Sigmoid colon (tissue), 7 donors: ENCODE measurements at places on chromosomes 7 and 10. TPM values are rescaled to one million over a fixed set of nuclear protein-coding genes. Genes with fewer than 3 reads are reported as not detected.

DNA sequence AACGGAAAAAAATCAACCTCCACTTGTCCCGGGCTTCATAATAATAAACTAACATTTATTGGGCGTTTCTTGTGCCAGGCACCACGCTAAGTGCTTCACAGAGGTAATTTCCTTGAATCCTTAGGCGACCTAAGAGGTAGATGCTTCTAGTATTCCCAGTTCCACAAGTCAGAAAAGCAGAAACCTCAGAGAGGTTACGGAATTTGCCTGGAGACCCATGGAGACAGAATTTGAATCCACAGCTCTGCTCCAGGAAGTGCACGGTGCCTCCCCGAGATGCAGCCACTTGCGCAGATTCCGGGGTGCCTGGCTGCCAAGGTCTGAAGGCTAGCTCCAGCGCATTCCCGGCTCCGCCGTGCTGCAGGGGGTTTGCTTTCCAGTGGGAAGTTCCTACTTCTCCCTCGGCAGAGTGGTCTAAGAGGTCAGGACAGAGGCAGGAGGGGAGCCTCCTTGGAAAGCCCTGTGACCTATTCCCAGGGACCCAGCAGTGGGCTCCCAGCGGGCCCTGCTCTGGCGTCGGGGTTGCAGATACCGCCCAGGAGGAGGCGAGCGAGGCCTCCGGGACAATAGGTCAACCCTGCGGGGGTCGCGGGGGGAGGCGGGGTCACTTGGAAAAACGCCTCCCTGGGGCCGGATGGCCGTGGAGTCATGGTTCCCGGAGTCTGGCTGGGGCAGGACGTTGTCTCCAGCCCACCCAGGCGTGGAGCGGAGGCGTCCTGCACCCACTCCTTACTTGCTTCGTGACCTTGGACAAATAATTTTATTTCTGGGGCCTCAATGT is 10.1 kb upstream of the NKX2-3 start:
- DNase-seq = peak; percentile 74

DNA sequence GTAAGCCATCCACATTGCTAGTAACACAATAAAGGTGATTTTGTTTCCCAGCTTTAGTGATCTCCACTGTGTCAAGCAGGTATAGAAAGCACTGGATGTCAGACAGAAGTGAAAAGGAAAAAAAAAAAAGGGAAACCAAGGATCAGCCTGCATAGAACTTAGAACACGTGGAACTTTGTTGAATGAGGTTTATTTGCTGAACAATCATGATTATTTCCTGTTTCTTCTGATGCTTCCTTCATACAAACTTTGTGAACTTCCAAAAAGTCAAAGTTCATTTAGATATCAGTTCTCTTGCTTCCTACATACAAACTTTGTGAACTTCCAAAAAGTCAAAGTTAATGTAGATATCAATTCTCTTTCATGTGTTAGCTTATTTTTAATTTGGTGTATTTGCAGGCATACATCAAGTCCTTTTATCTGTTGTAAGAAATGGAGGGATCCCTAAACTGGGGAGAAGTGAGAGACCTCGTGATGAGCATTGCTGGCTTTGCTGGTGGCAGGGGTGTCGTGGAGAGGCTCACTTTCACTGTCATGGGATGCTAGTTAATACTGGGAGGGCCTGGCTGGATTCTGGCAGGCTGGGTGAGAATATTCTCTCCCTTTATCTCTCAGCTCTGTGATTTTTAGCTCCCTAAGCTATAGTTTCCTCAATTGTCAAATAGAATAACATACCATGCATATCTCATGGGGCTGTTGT is 298.4 kb downstream of the INHBA start:
- DNase-seq = no peak

- DNase-seq = no peak
Observed at GRCh38 chr7:75727881-75728593, 10.7 kb downstream of the HIP1 start.

DNA sequence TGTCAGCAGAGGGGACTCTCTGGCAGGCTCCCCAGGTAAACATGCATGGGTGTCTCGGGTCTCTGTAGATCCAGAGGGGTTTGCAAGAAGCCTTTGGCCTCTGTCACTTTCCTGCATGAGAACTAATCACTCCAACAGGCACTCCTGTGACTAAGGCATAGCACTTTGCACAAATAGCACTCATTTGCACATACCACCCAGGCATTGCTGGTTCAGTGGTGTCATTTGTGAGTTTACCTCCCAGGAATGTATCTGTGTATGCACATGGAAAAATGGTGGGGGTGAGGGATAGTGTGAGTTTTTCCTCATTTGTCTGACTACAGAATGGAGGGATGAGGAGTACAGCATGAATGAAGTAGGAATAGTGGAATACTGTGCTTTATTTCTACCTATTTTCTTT is 39.5 kb downstream of the CNNM1 start:
- DNase-seq = no peak

CPA2 gene
- total RNA-seq = not detected

PRLHR gene
- not detected for total RNA-seq

PRR15 gene
- total RNA-seq = not detected
